ENCODE measurements at places on chromosomes 2 and 18. TPM values are rescaled to one million over a fixed set of nuclear protein-coding genes. Genes with fewer than 3 reads are reported as not detected.

- H3K4me1 ChIP-seq: no peaks in the 10 kb centered on the region
- DNase-seq: no peak
- no peak overlapping the region for H3K4me3 ChIP-seq
Observed at GRCh38 chr2:161438598-161438997, 22.5 kb downstream of the TBR1 start.

DNA sequence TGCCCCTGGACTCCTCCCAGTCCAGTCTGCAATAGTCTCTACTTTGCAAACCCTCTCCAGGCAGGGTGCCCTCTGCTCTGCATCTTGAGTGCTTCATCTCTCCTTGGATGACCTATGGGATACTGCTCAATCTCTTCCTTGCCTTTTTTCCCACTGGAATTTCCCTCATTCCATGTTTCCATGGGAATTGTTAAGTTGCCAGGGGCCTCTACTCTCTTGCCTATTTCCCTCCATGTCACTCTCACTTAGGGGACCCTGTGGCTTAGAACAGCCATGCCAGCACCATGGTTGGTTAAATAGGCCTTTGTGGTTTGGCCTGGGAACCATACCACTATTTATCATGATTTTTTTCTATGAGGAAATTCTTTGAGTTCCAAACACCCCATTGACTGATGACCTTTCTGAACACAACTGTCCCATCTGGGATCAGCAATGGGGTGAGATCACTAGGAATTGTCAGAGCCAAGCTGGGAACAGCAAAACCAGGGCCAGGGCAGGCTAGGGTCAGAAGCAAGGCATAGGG is 91.4 kb upstream of the RBMS1 start:
- no peaks in the 10 kb centered on the region for H3K27me3 ChIP-seq
- H3K4me3 ChIP-seq: no peak overlapping the region
- no peaks in the 10 kb centered on the region for H3K36me3 ChIP-seq
- H3K4me1 ChIP-seq: peaks cover 14% of the 10 kb centered on the region
- H3K27ac ChIP-seq: no peak overlapping the region

GRCh38 chr2:86143307-86143706 is 37.3 kb downstream of the PTCD3 start:
- H3K27ac ChIP-seq: no peak overlapping the region
- no peak overlapping the region for H3K4me3 ChIP-seq
- H3K36me3 ChIP-seq: peaks cover 96% of the 10 kb centered on the region
- DNase-seq: no peak

Gene RND3
- 158 TPM for total RNA-seq

Gene FTCDNL1
- 2.5 TPM for total RNA-seq

All from MCF 10A (cell line).